ENCODE measurements at places on chromosomes 5 and 9.

GRCh38 chr9:119802133-119802532, 432.9 kb upstream of the BRINP1 start:
- no peak for DNase-seq

- DNase-seq: no peak
Measured at GRCh38 chr9:32136700-32137339, 247.6 kb upstream of the ACO1 start.

- no peak for DNase-seq
Measured at GRCh38 chr5:9040475-9040874, 505.4 kb downstream of the SEMA5A start.

DNA sequence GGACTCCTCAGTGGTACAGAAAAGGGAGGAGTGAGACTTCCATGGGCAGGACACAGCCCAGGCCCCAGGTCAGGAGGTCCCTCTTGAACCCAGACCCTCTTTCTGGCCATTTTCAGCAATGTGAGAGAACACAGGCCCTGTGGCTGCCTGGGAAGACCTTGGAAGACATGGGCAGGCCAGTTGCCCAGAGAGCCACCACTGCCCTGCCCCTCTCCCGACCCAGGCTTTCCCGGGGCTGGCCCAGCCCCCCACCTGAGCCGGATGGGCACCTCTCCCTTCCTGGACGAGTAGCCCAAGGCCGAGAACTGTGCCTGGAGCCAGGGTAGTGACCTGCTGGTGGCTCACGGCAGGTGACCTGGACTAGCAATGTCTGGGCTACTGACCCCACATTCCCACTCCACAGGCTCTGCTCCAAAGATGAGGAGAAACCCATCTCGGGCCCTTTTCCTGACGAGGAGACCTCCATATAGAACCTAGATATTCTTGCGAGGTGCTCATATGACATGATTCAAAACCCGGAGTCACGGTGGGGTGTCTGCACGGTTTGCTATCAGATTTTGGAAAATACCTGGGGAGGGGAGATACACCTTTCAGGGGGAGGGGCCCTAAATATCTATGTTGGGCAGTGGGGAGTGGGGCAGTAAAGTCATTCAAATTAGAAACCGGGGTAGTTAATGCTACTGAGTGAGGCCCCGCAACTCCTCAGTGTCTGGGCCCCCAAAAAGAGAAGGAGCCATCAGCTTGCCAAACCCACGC, 59.4 kb downstream of the ZNF354C start:
- DNase-seq: no peak

DNA sequence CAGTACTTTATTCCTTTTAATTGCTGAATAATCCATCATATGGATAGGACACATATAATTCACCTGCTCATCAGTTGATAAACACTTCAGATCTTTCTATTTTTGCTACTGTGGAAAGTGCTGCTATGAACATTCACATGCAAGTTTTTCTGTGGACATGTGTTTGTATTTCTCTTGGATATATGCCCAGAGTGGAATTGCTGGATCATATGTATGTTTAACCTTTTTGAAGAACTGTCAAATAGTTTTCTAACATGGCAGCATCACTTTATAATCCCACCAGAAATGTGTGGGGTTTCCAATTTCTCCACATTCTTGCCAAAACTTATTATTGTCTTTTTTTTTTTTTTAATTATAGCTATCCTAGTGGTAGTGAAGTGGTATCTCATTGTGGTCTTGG, 15.1 kb downstream of the CARTPT start:
- DNase-seq: no peak

- peak; percentile 34 for DNase-seq
Measured at GRCh38 chr5:116532762-116533525, 41.7 kb downstream of the SEMA6A start.

DNA sequence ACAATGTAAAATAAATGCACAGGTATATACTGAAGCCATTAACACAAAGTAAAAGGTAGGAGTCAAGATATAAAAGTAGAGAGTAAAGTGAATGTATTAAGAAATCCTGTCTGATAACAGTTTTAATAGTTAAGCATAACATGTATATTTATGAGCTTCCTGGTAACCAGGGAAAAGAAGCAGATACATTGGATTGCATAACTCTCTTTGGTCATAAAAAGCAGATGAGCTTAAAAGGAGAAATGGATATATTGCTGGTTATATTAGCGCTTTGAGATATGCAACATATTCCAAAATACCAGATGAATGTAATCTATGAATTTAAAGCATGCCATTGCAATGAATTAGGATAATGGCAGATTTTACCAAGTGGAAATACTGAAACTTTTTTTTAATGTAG, 6.2 kb upstream of the TNFSF8 start:
- DNase-seq: no peak

- DNase-seq: no peak
Measured at GRCh38 chr9:2595973-2596372, 25.6 kb upstream of the VLDLR start.

- peak; percentile 40 for DNase-seq
Measured at GRCh38 chr5:177496070-177496726, 1.2 kb downstream of the PDLIM7 start.

GRCh38 chr5:58545912-58546311, 37.0 kb upstream of the RAB3C start:
- DNase-seq: no peak

DNA sequence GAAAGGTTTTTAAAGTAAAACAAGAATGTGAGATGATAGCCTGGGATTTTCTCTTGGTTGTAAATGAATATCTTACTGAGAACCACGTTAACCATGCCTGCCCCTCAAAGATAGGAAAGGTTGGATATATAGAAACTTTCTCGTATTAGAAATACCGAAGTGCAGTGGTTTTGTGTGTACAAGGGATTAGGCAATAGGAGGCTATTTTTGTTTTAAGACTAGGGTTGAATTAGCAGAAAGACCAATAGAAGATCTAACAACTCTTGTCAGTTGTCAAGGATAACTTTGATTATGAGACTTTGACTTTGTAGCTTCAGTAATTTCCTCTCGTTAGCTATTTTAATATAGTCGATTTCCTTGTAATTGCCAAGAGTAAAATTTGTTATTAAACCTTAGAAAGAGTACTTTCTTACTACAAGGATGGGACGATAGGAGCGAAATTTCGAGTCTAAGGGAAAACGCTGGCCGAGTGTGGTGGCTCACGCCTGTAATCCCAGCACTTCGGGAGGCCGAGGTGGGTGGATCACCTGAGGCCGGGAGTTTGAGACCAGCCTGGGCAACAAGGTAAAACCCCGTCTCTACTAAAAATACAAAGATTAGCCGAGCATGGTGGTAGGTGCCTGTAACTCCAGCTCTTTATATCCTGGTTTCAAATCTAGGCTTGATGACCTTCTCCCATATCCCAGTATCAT, 838 bp downstream of the POLK start:
- DNase-seq: no peak

GRCh38 chr9:133428617-133429101, 6.5 kb downstream of the ADAMTS13 start:
- no peak for DNase-seq

DNA sequence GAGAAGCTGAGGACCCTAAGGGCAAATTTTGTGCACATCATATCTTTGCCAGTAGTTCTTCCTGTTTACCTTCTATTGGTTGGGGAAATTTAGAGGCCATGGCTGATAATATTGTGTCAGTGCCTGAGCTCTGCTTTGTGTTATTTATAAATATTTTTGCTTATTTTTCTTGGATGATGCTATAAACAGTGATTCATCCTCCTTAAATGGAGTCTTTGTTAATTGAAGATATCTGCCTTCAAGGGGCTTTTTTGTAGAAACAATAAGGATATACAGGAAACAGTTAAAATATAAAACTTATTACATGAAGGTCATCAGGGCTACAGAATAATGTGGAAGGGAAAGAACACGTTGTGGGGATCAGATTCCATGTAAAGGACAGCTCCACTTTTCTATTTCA, 78.0 kb downstream of the PAM start:
- DNase-seq: no peak

GRCh38 chr5:15594977-15595568, 95.1 kb downstream of the FBXL7 start:
- no peak for DNase-seq

DNA sequence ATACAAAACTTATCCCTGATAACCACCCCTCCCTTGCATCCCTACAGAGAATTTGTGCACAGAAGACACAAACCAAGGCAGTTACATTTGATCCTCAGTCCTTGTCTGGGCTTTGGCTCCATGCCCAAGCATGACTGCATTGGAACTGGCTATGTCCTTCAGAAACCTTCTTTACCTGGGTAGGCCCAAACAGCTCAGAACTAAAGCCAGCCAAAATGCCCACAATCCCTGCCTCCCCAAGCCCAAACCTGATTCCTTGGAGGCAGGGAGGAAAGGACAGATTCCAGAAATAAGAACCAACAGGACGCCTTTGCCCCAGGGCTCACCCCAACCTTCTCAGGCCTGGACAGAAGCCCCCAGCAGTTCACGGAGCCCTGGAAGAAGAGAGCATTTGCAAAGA, 8.2 kb downstream of the IL17B start:
- peak; percentile 44 for DNase-seq

DNA sequence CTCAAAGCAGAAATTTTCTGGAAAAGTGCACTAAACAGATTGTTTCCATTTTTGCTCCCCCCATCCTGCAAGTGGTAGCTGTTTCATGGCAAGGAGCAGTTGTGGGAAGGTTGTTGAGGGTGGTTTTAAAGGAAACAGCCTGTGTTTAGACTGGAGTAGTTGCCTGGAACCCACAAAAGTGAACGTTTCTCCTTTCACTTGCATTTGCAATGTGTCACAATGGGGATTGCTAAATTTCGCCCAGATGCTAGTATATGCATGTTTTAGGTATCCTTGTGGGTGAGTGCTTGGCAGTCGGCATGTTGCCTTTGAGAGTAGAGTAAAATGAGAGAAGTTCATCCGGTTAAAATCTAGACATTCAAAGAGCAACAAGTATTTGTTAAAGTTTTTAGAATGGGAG, 1099.9 kb upstream of the DMAC1 start:
- DNase-seq: no peak

DNA sequence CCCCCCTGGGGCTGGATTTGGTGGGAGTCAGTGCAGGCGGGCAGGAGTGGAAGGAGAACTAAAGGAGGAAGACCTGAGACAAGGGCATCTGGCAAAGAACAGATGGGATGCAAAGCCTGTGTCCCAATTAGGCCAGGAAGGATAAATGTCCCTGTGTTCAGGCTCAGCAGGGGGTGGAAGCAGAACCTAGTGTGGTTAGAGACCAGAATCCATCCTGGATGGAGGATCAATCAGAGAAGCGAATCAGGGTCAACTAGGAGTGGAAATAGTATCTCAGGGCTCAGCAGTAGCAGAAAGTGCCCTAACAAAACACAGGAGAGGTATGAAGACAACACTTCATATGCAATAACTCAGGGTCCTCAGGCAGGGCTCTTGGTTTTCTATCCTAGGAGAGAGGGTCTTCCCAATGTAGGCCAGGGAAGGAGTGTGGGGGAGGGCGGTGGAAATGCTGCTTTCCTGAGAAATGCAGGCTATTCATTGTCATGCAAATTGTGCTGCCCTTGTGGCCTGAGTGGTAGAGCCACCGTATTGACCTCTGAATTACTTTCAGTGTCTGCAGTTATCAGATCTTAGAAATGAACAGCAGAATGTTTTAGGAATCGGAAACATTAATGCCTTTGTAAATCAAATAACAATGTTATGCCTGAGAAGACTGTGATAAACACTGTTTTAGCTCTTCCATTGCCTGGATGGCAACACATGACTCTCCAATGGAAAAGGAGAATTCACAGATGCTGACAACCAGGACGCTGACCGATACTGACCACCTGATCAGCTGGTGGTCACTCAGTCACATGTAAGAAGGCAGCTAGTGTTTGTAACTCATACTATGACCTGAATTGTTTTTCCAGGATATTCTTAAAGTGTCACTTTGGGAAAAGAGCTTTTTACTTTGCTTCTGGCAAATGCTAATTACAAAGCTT, 323.6 kb downstream of the SEMA5A start:
- DNase-seq: no peak

DNA sequence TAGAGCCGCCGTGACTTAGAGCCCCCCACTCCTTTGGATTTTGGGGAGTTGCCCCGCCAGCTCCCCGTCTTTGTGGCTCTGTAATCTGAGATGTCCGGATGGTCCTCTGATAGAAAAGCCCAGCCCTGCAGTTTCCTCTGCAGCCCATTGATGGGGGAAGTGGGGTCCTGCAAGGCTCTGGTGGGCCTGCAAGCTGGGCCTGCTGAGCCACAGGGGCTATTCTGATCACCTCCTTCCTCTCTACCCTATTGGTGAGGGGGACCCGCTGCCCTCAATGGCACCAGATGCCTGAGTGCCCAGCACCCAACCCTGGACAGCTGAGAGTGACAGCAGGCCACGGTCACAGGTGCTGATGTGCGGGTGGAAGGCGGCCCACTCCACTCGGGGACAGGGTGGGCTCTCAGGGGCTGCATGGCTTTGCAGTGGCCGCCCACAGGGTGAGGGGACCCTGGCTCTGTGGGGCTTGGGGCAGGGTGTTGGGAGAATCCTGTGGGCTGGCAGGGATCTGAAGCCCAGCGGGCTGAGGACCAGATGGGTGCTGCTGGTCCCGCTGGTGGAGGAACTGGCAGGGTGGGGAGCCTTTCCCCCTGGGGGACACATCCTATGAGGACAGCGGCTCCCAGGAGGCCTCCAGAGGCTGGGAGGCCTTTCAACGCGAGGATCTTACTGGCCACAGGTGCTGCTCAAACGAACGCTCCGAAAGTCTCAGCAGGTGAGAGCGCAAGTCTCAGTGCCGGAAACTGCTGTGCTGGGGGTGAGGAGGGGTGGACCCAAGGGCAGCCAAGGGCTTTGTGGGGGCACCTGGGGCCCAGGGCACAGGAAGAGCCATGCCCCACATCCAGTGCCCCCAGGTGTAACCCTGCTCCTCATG, 30.0 kb upstream of the LPCAT1 start:
- DNase-seq: peak; percentile 61

GRCh38 chr5:55177078-55177477, 4.1 kb upstream of the CDC20B start:
- DNase-seq: no peak

GRCh38 chr5:175681968-175682340, 24.1 kb downstream of the HRH2 start:
- DNase-seq: no peak

DNA sequence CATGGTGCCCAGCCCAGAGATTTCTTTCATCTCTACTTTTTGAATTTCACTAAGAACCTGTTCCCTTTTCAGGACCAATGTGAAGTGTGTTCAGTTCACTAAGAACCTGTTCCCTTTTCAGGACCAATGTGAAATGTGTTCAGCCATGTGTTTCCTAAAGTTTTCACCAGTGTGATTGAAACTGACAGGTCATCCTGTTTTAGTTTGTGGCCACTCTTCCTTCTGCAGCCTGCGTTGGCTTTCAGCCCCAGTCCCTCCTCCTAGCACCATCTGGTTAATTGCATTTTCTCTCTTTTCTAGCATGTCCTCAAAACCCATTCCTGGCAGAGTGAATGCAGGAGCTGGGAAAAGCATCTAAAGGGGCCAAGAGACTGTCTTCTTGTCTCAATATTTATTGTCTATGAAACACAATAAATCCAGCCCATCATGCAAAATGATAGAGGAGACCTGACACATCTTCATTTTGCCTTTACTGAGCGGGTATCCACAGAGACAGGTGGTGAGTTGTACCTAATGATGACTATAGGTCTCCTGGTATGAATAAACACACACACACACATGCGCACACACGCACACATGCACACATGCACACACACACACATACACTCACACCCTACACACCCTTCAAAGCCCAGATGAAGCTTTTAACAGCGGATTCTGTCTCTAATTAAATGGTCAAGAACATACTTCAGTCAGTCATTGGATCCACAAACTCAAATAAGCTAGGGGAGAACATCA, 6.1 kb upstream of the PANK3 start:
- DNase-seq: no peak
